ENCODE measurements at places on chromosomes 12 and 14.

- H3K27ac ChIP-seq: no peak overlapping the region
- H3K36me3 ChIP-seq: no peaks in the 10 kb centered on the region
- H3K4me3 ChIP-seq: no peak overlapping the region
- H3K27me3 ChIP-seq: no peaks in the 10 kb centered on the region
- DNase-seq: peak; percentile 48
These were observed 9.2 kb upstream of the PLEKHD1 start for GRCh38 chr14:69475194-69475818.

GRCh38 chr12:26028953-26029735 lies 70.7 kb downstream of the RASSF8 start:
- H3K27me3 ChIP-seq: no peaks in the 10 kb centered on the region
- H3K27ac ChIP-seq: peak overlapping the region; percentile 51
- H3K36me3 ChIP-seq: no peaks in the 10 kb centered on the region
- H3K4me3 ChIP-seq: no peak overlapping the region

DNA sequence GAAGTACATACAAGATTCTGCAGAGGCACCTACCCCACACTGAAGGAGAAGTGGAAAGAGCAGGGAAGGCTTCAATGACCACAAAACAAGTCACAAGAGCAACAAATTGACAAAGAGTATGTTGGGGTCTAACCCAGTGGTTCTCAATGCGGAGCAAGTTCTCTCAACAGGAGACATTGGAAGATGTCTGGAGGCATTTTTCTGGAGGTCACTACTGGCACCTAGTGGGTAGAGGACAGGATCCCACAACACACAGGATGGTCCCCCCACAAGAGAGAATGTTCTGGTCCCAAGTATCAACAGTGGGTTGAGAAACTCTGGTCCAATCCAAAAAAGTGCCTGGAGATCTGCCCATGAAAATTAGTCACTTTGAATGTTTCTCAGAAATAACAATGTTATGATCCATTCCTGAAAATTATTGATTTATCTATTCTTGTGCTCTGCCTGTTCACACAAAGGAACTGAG lies 3.4 kb downstream of the SSH1 start:
- peak overlapping the region; percentile 93 for H3K27ac ChIP-seq
- peak; percentile 45 for DNase-seq
- H3K36me3 ChIP-seq: peaks cover 15% of the 10 kb centered on the region
- H3K4me1 ChIP-seq: peaks cover 80% of the 10 kb centered on the region

GRCh38 chr12:85829391-85829790 lies 6.8 kb downstream of the RASSF9 start:
- no peak for DNase-seq
- no peaks in the 10 kb centered on the region for H3K27me3 ChIP-seq
- H3K4me1 ChIP-seq: no peaks in the 10 kb centered on the region
- H3K27ac ChIP-seq: no peak overlapping the region

- H3K36me3 ChIP-seq: no peaks in the 10 kb centered on the region
- DNase-seq: peak; percentile 79
- H3K27me3 ChIP-seq: no peaks in the 10 kb centered on the region
- peak overlapping the region; percentile 81 for H3K27ac ChIP-seq
- H3K4me3 ChIP-seq: no peak overlapping the region
These were observed 26.0 kb downstream of the MAPK1IP1L start for GRCh38 chr14:55077170-55078151.

DNA sequence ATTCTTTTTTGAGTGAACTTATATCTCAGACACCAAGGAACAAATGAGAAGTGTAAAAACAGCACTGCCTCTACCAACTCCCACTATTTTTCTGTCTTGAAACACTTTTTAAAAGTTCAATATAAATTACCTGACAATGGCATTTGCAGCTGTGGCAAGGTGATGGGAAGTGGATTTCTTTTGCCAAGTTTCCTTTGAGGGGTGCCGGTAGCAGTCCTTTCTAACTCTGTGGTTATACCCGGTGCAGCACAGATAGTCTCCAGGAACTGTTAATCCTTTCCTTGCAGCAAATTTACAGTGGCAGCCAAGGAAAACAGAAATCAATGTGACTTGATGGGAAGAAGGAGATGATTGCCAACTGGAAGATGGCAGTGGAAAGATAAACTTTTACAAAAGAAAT lies 243.7 kb downstream of the BCAT1 start:
- H3K4me1 ChIP-seq: no peaks in the 10 kb centered on the region
- no peaks in the 10 kb centered on the region for H3K27me3 ChIP-seq
- H3K4me3 ChIP-seq: no peak overlapping the region
- no peak overlapping the region for H3K27ac ChIP-seq

GRCh38 chr14:101001311-101002069 lies 98.0 kb upstream of the RTL1 start:
- no peak for DNase-seq
- peaks cover 22% of the 10 kb centered on the region for H3K27me3 ChIP-seq
- H3K4me1 ChIP-seq: no peaks in the 10 kb centered on the region
- H3K27ac ChIP-seq: no peak overlapping the region
